ENCODE measurements at places on chromosomes 2 and 18.

DNA sequence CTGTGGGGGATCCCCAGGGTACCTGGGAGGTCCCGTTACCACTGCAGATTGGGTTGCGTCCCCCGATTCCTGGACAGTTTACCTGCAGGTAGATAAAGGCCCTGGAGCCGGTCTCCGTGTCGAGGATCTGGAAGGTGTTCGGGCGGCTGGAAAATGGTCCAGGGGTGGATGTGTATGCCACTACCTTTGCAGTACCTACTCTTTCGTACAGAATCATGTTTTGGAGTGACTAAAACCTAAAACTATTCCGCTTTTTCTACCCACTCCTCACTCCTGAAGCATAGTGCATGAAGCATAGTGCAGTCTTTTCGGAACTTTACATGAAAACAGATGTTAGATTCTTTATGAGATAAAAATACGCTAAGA, 418 bp downstream of the WDR75 start:
- no peak for DNase-seq

GRCh38 chr18:22840606-22841144, 92.5 kb upstream of the RBBP8 start:
- DNase-seq: no peak

- no peak for DNase-seq
Measured at GRCh38 chr2:104402825-104403224, 451.1 kb upstream of the POU3F3 start.

GRCh38 chr18:41444943-41445342, 510.1 kb upstream of the PIK3C3 start:
- no peak for DNase-seq

DNA sequence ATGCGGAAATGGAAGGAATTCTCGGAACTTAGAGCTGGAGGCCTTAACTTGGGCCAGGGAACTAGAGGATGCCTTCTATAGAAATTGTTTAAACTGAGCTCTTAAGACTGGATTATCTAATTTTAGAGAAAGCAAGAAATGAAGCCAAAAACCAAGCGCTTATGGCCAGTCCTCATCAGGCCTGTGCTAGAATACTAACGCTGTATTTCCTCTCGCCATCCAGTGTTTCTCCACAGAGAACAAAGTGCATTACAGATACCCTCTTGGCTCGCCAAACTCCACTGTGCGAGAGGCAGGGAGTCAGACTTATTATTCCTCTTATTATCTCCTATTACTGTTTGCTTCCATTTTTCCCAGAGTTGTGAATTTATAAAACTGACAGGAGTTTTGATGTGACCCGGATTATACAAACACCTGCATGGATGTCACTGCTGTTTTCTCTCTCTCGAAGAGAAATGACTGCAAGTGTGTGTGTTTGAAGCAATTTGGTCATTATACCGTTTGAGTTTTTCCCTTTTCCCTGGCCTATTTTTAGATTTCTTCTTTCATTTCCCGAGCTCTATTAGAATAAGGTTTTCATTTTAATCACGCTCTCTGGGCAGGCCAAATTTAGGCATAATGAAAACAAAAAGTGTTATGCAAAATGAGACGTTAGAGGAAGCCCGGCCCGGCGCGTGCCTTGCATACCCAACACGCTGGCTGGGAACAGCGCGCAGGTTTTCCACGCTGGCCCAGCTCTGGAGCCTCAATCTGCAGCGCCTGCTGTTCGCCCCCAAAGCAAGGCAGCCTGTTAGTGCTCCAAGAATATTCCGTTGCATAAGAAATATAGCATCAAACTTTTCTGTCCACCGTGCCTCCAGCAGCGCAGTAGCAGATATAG, 103.3 kb downstream of the ALK start:
- no peak for DNase-seq

DNA sequence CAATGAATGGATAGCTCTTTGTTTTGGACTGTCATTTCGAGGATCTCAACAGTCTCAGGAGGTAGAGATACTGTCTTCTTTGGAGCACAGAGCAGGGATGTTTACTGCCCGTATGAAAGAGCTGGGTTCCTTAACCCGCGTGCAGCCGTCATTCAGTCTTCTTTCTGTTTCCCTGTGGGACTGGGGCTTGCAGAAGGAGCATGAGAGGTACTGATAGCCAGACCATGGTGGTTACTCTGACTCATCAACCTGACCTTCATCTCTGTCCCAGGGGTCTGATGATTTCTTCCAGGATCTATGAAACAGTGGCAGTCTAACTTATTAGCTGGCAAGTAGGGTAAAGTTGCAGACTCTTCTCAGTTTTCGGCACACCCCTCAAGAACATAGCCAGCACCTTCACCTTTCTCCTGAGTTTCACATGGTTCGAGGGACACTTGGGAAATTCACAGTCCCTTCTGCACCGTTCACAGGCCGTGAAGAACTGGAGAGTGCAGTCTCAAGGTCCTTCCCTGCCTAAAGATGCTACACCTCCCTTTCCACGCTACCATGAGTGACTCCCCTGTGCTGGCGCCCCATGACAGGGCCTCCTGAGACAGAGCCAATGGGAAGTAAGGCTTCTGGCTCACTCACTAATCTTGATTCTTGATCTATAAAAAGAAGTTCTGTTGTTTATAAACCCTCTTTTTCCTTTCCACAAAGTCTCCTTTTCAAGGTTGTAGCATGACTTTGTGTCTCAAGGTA, 226.2 kb downstream of the MC4R start:
- peak; percentile 22 for DNase-seq

DNA sequence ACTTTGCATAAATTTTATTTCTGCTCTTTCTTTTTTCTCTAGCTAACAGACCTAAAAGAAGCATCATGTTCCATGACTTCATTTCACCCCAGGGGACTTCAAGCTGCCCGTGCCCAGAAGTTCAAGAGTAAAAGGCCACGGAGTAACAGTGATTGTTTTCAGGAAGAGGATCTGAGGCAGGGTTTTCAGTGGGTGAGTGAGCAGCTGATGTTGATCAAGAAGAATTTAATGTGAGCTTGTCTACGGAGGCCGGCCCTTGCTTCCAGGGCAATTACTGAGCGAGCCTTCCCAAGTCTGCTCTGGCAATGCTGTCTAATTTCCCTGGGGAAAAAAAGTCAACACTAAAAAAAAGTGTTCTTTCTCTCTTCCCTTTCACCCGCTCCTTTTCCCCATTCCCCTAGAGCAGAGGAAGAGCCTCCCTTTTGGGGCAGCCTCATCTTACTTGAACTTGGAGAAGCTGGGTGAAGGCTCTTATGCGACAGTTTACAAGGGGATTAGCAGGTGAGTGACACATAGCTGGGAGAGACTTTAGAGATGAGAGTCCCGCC, 1.2 kb downstream of the CDK15 start:
- DNase-seq: peak; percentile 65

GRCh38 chr2:38719706-38720105, 31.5 kb downstream of the SRSF7 start:
- no peak for DNase-seq

- DNase-seq: peak; percentile 88
Measured at GRCh38 chr2:33552758-33553461, 46.2 kb downstream of the FAM98A start.

DNA sequence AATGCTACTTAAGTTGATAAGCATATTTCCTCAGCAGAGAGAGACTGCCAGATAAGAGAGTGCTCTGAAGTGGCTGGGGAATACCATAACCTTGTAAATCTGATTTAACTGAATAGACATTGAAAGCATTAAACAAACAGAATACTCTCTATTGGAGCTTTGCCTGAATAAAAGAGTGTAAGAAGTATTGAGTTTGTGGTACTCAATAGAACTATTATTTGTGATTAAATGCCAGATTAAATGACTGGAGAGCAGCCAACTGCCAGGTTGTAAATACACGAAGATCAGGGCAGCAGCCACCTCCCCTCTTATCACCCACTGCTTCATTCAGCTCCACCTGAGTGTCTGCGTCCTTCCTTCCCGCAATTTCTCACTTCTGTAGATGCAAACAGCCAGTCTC, 373.6 kb downstream of the DCDC2C start:
- DNase-seq: no peak

DNA sequence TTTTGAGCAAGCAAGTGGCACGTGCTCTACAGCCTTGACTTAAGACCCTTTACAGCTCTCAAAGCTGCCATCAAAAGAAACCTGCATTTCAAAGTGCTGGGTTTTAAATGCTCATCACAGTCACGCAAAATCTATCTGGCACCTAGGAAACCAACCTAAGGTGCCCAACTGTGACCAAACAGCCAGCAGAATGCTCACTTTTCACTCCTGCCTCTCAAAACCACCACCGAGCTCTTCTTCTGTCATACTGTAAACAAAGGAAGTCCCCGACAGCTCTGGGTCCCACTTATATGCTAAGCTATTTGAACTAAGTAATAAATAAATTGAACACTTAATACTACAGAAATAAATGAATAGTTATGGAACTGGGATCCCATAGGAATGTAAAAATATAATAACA, 33.6 kb downstream of the SATB2 start:
- peak; percentile 18 for DNase-seq

GRCh38 chr2:176098366-176099158, 1.0 kb upstream of the HOXD12 start:
- no peak for DNase-seq

DNA sequence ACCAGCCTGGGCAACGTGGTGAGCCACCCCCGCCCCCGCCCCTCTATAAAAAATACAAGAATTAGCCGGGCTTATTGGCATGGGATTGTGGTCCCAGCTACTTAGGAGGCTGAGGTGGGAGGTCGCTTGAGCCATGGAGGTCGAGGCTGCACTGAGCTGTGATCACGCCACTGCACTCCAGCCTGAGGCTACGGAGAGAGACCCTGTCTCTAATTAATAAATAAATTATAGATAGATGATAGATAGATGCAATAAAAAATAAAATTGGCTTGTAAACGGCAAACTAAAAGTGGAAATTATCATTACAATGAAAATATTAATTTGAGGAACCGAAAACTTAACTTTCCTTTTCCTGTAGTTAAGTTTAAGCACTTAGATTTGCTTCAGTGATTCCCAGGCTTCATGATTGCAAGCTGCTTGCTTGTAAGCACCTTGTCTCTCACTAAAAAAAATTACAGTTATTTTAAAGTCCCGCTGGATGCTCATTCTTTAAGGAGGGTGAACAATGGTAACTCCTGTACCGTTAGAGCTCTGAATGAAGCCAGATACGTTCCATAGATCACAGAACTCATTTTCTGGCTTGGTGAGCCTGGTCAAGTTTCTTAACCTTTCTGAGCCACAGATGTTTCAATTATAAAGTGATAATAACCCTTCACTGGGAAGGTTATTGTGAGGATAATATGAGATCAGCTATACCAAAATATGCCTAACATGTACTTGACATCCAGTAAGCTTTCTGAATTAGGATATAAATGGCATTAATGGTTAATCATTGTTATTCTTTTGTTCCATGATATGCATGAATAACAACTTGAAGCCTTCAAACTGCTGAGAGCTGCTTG, 9.3 kb upstream of the NARS1 start:
- DNase-seq: no peak

GRCh38 chr2:206890926-206891325, 48.4 kb upstream of the CPO start:
- DNase-seq: peak; percentile 11

DNA sequence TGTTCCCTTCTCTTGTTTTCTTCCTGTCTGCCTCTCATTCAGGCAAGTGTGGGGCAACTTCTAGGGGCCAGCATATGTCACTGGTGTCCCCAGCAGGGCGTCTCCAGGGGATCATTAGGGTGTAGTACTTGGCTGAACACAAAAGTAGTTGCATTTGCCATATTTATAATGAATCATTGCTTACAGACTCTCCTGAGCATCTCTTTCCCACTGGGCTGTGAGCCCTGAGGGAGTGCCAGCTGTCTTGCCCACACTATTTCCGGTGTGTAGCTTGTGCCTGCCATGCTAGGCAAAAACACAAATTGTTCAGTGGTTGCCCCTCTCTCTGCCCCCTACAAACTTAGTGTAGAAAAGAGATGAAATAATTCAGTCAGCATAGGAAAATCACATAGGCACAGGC, 40.8 kb upstream of the SCLY start:
- DNase-seq: no peak

DNA sequence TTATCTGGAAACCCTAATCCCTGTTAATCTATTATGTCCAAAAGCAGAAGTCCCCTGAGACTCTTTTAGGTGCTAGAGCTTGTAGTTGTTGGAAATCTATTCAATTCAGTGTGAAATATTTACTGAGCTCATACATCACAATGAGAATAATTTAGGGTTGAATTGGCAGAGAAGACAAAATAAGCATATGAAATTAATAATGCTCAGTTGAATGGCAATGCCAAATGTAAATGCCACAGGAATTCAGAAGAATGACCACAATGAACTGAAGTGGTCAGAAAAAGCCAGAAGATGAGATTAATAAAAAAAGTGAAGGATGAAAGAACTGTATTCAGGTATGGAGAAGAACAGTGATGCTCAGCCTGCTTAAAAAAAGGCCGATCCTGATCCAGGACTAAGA, 8.0 kb upstream of the STAT4 start:
- DNase-seq: no peak

GRCh38 chr18:28834889-28835288, 658.0 kb upstream of the CDH2 start:
- DNase-seq: peak; percentile 40

GRCh38 chr2:71923143-71923525, 224.5 kb downstream of the CYP26B1 start:
- DNase-seq: no peak

DNA sequence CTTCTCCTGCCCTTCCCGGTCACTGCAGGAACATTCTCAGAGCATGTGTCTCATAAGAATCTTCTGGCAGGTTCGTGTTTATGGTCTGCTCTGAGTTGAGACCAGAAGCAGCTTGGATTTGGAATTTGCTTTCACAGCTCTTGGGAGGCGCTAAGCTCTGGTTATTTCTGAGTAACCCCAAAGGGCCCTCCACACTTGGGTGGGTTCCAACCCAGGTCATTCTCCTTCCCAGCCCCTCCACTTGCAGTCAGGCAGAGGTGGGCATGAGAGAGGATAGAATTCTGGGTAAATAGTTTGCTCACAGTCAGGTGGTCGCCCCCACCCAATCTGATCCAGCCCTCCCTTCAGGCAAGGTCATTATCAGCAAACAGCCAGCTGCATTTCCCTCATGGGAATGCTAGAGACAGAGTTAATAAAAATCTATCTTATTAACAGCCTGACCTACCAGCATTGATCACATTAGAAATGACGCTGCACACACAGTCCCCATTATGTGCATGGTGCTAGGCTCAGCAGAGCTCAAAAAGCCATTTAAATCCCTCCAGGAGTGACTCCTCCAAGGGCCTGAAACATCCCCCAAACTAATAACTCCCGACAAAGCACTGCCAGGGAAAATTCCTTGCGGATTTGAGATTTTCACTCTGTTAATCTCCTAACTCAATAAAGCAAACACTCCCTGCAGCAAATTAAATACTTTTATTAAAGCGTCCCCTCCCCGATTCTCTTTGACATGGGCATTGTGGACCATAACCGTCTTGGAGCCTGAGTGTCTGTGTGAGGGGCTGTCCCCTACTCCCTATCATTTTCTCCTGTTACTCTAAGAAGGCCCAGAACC, 61.9 kb downstream of the SLC4A5 start:
- DNase-seq: no peak

- no peak for DNase-seq
Measured at GRCh38 chr2:159015823-159016222, 47.4 kb downstream of the TANC1 start.

Measured in mesenchymal stem cell (in vitro differentiated cells and primary cell).